Stimulated activated CD8-positive, alpha-beta memory T cell treated with anti-CD3 and anti-CD28 coated beads, Interleukin-4, amount 100 ng/mL, for 24 hours (primary cell): ENCODE measurements at places on chromosomes 3 and 15.

- DNase-seq, result no peak
Observed at GRCh38 chr3:177795216-177795615, 597.9 kb upstream of the TBL1XR1 start.

- DNase-seq, result peak; percentile 47
Observed at GRCh38 chr15:98850961-98851572, 156.5 kb downstream of the PGPEP1L start.

DNA sequence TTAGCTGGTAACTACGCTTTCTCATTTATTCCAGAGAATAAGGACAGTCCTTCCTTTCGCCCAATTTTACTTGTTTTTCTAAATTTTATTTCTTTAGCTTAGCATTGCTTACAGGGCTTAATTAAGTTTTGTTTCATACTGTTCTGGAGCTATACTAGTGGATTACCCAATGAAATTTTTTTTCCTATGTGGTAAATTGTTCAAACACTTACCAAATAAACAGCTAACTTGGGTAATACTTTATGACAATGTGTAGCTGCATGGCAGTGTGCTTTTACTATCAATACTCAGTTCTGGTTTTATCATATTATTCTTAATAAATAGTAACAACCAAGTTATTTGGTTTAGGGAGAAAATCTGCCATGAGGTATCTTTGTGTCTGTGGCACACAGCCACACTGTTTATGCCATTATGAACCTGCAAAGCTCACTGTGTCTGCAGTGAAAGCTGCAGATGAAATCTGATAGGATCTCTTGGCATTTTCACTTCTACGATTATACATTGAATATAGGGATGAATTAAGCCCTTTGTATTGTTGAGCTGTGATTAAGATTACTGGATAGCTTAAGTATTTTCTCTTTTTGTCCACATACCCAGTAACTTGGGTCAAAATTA, 37.2 kb downstream of the UBE2E2 start:
- no peak for DNase-seq

- DNase-seq, result no peak
Observed at GRCh38 chr15:93462690-93463089, 373.7 kb upstream of the RGMA start.

DNA sequence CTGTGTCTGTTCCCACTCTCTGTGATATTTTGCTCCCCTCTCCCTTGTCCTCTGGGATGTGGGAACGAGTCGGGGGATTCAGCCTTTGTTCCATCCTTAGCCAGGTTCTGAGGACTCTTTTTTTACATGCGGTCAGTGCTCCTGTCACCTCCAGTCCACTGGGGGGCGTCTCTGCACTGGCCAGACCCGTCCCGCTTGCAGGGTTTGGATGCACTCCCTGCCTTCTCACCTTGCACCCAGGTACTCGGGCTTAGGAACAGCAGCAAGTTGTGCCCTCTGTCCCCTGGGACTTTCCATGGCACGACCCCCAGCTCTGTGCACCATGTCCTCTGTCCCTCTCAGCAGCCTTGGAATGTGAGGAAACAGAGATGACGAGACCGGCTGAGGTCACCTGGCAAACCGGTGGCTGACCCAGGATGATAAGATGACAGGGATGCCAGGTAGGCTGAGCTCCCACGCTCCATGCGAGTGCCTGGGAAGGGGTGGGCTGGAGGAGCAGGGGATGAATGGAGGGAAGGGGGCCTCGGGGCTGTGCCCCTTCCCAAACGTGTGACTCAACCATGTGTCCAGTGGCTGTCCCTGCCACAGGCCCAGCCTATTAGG, 27.3 kb upstream of the FGD5 start:
- no peak for DNase-seq

GRCh38 chr3:85672761-85673160, 714.0 kb downstream of the CADM2 start:
- no peak for DNase-seq

DNA sequence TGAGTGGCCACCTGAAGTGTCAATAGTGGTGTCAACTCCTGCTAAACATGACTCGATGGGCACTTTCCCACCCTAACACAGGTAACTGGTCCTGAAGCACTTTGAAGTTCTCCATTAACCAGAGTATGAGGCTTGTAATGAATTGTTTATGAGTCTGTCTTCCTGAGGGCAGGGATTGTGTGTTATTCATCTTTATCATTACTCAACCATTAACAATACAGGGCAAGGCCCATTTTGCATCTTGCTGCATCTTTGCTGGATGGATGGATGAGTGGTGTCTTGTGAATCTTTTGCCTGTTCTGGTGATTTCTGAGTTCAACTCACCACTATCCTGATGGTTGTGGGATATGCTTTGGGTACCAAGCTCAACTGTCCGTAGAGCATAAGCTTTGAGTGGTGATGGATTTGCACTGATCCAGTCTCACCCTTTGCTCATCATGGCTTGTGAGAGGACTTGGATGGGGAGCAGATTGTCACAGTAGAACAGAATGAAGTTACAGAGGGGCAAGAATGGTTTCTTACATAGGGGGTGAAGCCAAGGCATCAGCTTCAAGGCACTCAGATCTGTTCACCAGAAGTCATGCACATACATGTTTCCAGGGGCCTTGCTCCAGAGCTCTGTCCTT, 22.3 kb upstream of the EPB42 start:
- no peak for DNase-seq
